Activated T-cell treated with anti-CD3 and anti-CD28 coated beads, Interleukin-2, amount 50 U/mL, for 48 hours (primary cell): ENCODE measurements at places on chromosomes 6 and 20.
A peak's percentile ranks its signal among the peaks of the same experiment; 100 is the strongest.

DNA sequence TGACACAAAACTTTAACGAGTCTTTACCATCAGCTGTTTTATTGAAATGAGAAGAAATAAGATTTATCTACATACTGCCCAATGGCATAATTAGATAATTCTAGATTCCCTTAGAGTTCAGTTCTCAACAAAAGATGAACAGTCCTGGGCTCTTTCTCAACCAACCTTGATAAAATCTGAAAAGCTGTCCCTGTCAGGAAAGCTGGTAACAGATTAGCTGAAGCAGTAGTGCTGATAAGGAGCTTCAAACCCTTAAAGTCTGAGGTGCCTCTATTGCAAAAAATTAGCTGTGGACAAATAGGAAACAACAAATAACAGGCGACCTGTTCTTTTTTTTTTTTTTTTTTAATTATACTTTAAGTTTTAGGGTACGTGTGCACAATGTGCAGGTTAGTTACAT, 35.9 kb upstream of the FAM135A start:
- DNase-seq, result no peak

- no peak for DNase-seq
Observed at GRCh38 chr20:19018881-19019280, 193.6 kb upstream of the SLC24A3 start.

DNA sequence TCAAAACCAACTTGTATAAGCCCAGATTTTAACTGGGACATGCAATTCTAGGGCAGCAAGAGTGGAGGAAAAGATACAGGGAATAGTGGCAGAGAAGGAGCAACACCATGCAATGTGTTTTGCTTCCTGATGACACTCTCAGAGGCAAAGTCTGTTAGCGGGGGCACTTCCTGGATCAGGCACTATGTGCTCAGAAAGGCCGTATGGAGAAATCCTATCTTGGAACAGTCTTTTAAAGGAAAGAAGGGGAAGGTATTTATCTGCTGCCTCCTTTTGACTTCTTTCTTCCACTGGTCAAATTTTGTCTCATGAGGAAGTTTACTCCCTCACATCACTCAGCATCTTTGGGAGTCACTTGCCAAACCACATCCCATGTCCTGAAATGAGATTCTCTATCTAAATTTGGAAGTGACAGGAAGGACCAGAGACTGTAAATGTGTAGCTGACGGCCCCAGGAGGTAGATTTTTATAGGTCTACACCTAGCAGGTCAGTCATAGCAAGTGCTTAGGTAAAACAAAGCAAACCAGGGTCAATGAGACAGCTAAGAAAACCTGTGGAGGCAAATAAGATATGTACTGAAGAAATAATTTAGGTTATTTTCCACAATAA, 91.7 kb upstream of the ELOVL5 start:
- DNase-seq, result no peak

DNA sequence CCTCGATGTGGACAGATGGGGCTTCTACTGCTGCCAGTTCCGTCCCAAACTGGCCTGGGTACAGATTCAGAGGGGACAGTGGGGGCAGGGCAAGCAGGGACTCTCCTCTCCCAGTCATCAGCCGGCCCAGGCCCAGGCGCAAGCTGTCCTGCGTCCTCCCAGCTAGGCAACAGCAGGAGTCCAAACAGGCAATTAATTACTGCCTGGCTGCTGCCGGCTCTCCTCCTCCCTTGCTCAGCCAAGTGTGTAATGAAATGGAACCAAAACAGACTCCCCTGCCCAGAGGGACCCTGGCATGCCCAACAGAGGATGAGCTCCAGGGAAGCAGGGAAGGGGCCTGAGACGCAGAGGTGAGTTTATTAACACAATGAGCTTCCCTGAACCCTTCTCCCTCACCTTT, 17.8 kb upstream of the SLC32A1 start:
- no peak for DNase-seq

DNA sequence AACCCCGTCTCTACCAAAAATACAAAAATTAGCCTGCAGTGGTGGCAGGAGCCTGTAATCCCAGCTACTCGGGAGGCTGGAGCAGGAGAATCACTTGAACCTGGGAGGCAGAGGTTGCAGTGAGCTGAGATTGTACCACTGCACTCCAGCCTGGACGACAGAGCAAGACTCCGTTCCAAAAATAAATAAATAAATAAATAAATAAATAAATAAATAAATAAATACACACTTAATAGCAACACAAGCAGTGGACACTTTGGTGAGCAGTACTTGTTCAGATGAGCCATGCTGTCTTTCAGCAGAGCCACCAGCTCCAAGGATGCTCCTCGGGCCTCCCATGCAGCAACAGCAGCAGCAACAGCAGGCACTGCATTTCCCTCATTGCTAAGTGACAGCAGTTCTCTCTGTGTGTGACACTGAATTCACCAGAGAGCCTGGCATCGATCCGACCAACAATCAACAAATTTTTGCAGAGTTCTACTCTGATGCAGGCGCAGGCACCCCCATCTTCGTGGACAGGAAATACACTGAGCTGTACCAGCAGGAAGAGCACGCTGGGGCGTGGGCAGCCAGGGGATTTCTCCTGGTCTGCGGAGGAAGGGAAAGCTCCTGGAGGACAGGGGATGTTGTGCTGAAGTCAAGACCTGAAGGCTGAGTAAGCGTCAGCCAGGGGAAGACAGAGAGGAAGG, 54.0 kb upstream of the SNX9 start:
- peak; percentile 54 for DNase-seq

GRCh38 chr6:113920663-113921267, 50.2 kb downstream of the HDAC2 start:
- no peak for DNase-seq
